ENCODE measurements at places on chromosomes 5 and 9.
A peak's percentile ranks its signal among the peaks of the same experiment; 100 is the strongest.

- no peak for DNase-seq
Observed at GRCh38 chr5:88997937-88998336, 115.0 kb upstream of the MEF2C start.

DNA sequence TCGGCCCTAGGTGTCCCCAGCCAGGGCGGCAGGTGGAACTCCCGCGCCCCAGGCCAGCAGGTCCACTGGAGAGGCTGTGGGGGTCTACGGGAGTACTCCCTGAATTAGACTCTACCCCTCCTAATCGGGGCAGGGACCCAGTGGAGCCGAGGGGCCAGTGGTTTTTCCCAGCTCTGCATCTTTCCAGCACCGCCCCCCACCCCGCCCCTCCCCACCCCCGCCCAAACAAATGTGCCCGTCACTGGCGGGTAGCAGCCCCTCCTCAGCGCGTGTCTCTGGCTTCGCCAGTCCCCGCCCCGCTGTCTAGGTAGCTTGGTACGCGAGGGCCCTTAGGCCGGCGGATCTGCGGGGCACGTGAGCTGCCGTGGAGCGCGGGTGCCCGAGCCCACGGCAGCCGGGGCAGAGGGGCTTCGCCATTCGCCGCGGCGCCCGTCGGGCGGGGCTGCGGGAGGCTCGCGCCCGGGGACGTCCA lies 7.0 kb downstream of the UNC5A start:
- DNase-seq: peak; percentile 45

- peak; percentile 52 for DNase-seq
Observed at GRCh38 chr5:139755892-139756671, 39.5 kb upstream of the PSD2 start.

DNA sequence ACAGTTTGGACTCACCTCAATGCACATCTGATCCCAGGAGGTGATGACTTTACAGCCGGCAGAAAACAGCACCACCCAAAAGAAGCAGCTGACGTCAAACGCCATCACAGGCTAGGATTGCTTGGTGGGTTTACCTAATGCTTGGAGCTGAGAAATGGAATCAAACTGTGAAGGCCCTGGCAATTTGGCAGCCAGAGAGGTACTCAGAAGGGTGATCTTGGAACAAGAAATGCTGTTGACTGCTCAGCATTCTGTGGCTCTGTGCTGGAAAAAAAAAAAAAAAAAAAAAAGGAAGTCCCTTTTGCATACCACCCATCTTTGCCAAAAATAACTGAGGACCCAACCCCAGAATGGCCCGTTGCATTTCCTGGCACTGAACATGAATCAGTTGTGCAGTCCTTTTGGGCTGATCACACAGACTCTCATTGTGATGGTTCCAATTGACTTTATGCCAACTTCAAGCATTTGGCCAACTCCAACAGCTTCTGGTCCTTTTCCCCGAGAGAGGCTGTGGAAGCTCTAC lies at the start of gene CD180:
Gene CD180, minus strand, starts transcription at position 263 of the 523 bp plus-strand sequence. Its CDS starts 158 bp downstream, at position 105.
- no peak for DNase-seq

DNA sequence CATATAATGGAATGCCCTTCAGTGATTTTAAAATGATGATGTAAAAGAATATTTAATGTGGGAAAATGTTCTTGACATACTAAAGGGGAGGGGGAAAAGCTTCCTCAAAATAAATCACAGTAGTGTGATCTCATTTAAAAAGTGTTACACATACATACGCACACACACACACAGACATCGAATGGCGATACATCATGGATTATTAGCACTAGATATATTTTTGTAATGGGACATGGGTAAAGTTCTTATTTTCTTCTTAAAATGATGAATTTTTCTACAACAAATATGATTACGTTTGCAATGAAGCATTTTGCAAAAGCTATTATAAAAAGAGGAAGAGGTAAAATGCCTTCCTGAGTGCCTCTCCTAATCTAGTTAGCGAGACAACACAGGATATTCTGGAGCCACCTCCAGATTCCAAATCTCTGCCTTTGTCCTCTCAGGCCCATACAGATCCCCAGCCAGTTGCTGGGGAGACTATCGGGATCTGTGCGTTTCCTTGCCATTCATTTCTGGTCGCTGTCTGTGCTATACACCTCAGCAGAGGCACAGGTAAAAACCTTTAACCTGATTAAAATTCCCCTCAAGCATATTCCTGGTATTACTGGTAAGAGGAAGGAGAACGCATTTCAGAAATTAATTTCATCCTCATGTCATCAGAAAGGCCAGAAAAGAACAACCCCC lies 69.6 kb downstream of the SLC28A3 start:
- no peak for DNase-seq

DNA sequence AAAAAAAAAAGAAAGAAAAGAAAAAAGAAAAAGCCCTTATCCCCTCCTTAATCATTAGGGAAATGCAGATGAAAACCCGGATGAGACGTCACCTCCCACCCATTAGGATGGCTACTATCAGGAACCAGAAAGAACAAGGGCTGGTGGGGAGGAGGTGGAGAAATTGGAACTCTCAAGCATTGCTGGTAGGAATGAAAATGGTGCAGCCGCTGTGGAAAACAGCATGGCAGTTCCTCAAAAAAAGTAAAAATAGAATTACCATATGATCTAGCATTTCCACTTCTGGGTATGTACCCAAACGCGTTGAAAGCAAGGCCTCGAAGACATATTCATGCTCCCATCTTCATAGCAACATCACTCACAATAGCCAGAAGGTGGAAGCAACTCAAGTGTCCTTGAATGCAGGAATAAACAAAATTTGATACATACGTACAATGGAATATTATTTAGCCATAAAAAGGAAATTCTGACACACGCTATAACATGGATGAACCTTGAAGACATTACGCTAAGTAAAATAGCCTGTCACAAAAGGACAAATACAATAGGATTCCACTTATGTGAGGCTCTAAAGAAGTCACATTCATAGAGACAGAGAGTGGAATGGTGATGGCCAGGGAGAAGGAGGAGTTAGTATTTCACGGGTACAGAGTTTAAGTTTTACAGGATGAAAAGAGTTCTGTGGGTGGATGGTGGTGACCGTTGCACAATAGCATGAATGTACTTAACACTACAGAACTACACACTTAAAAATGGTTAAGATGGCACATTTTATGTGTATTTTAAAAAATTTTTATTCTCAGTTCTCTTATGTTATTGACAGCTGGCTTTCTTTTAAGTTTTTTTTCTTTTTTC lies 166.8 kb upstream of the IER5L start:
- DNase-seq: no peak

- no peak for DNase-seq
Observed at GRCh38 chr5:150137997-150138396, 17.6 kb downstream of the PDGFRB start.

DNA sequence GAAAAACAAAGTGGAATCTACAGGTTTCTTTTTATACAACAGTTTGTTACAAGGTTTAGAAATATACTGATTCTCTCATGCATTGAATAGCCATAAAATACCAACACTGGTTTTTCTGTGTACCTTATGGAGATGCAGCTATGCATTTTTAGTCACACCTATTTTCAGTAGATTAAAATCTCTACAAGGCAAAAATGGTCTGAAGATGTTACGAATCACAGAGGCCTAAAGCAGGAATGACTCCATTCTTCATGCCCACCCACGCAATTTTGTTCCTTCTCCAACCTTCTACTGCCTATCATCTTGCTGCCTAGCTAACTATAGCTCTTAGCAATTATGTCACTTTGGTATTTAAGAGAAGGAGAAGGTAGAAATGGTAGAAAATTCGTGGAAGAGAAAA lies 9.9 kb downstream of the PLK2 start:
- no peak for DNase-seq

DNA sequence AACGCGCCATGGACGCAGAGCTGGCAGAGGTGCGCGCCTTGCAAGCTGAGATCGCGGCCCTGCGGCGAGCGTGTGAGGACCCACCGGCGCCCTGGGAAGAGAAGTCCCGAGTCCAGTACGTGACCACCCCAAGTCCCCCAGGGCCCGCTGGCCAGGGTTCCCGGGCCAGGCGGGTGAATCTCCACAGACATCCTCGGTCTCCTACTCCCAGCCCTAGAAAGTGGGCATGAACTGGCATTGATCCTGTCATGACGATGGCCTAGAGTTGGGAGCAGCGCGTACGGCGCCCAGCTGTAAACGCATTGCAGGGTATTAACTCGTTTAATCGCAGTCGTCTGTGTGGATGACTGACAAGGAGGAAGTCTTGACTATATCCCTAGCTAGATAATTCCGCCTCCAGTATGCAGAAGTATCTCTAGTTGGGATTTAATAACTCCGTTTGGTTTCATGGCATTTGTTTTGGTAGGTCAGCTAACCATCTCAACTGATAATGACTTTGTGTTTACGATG lies 293 bp downstream of the CENPP start:
- DNase-seq: no peak

DNA sequence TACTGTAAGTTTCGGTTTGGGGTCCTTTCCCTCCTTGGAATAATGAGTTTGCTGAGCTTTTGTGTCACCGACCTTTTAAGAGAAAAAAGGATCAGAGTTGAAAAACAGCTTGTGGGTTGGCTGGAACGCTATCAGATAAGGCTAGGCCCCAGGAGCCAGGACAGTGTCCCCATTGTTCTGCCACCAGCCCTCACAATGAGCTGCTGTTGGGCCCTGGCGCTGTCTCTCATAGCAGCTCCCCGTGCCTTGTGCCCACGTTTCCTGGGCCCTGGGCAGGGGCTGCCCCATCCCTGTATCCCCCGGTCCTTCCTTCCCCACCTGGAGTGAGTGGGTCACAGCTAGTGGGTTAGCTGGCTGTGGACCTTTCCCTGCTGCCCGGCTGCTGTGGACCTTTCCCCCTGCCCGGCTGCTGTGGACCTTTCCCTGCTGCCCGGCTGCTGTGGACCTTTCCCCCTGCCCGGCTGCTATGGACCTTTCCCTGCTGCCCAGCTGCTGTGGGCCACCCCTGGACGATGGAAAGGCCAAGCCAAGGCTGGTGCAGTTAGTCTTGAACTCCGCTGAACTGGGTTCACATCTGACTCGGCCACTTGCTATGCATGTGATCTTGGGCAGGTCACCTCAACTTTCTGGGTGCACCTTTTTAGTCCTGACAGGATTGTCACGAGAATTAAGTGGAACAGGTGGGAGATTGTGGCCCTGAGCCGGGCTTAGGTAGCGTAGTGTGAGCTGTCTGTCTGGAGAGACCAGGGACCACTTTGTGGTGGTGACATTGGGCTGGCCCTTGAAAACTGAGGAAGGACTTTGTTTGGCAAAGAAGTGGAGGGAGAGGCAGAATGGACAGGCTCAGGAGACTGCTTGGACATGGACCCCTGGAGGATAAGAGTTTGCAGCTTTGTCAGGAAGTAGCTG lies 99.5 kb downstream of the DAB2IP start:
- DNase-seq: no peak

GRCh38 chr5:79022771-79023170 lies 37.7 kb upstream of the ARSB start:
- DNase-seq: no peak

DNA sequence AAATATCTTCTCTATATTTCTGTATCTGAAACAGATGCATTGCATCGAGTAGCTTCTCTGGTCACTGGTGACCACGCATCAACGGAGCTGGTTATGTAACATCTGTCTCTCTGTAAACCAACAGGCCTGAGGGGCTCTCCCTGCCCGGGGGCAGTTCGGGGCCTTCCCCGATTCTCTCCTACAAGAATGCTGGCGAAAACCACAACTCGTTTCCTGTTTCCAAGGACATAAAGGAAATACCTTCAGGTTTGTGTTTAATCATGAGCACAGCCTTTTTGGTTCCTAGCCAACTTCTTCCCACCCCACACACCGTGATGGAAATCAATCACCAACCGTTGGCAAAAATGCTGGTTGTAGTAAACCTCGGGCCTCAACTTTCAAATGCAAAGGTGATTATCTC lies 25.1 kb downstream of the GDNF start:
- DNase-seq: no peak

DNA sequence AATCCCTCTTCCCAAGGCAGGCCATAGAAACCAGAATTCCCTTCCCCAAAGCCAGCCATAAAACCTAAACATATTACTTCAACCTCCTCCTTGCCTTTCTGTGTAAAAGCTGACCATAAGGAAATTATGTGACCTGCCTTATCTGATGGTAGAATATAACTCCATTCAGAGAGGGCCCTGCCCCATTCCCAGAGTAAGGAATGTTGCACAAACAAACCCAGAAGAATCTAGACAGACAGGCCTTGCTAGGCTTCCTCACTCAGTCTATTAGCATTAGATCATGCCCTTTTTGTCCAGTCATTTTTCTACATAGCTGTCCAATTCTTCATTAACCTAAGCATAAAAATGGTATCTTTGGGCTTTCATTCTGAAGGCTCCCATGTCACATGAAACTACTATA lies 17.8 kb upstream of the IFNB1 start:
- no peak for DNase-seq

- DNase-seq: no peak
Observed at GRCh38 chr5:56145106-56145505, 88.0 kb downstream of the ANKRD55 start.

- no peak for DNase-seq
Observed at GRCh38 chr5:137733922-137734321, 2.0 kb downstream of the KLHL3 start.

DNA sequence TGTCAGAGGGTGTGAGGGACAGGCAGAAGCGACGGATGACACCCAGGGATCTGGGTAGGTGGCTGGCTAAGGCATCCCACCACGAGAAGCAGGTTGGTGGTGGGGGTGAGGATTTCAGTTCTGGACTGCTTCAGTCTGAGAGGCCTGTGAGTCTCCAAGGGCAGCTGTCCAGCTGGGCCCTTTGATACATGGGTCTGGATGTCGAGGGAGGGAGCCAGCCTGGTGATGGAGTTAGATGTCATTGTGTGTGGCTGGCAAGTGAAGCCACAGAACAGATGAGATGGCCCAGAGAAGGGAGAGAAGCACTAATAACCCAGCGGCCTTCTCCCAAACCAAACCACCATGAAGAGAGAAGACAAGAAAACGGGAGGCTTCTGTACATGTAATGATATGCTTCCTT lies 11.1 kb downstream of the MED27 start:
- no peak for DNase-seq

DNA sequence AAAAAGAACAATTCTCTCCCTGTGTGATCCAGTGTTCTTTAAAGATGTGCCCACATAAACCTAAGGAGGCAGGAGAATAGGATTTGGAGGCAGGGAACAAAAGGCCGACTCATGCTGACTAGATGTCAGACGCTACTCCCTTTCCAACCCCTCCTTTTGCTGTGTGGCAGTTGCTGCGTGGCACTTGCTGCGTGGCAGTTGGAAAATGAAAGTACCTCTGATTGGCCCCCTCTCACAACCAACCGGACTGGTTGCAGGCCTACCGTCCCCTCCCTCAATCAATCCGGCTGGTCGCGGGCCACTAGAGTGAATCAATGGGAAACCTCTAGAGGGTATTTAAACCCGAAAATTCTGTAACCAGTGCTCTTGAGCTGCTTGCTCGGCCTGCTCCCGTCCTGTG lies 551.0 kb downstream of the KIF4B start:
- no peak for DNase-seq

All from NCI-H1436 (cell line).